ENCODE measurements at places on chromosomes 7 and 10.

- no peak for DNase-seq
Observed at GRCh38 chr7:116801092-116801710, 61.2 kb upstream of the CAPZA2 start.

- DNase-seq = no peak
Observed at GRCh38 chr7:146136357-146136875, 19.8 kb downstream of the CNTNAP2 start.

GRCh38 chr10:4867520-4868356 is 41.7 kb downstream of the AKR1E2 start:
- DNase-seq = no peak

DNA sequence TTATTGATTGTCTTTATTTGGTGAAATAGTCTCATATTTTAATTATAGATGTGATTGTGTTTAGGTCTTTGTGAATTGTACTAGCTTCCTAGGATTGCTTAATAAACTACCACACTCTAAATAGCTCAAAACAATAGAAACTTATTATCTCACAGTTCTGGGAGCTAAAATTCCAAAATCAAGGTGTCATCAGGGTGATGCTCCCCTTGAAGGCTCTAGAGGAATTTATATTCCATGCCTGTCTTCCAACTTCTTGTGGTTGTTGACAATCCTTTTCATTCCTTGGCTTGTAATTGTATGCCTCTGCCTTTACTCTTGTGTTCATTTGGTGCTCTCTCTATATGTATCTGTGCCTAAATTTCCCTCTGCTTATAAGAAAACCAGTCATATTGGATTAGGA is 155.3 kb upstream of the AKR1E2 start:
- DNase-seq = no peak

GRCh38 chr10:18659819-18660535 is 746 bp downstream of the ARL5B start:
- DNase-seq = no peak

DNA sequence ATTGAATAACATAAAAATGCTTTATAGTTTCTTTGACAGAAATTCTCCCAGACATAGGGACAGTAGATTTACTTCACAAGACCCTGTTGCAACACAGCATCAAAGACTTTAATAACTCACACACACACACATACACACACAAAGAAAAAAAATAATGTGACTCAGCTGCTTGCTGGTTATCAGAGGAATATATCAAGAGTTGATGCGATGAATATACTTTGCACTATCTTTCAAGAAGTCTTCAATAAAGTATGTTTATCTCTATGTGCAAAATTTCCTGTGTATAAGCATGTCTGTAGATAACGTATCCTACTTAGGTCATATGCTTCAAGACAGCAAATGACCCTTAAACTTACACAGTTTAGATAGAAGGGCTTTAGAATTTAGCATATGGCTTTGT is 243.1 kb downstream of the ARL4A start:
- DNase-seq = no peak

- DNase-seq = no peak
Observed at GRCh38 chr7:11343818-11344413, 370.2 kb downstream of the PHF14 start.

GRCh38 chr10:52115823-52116222 is 198.3 kb upstream of the DKK1 start:
- no peak for DNase-seq

GRCh38 chr10:48720611-48721010 is 35.9 kb downstream of the WDFY4 start:
- DNase-seq = no peak

DNA sequence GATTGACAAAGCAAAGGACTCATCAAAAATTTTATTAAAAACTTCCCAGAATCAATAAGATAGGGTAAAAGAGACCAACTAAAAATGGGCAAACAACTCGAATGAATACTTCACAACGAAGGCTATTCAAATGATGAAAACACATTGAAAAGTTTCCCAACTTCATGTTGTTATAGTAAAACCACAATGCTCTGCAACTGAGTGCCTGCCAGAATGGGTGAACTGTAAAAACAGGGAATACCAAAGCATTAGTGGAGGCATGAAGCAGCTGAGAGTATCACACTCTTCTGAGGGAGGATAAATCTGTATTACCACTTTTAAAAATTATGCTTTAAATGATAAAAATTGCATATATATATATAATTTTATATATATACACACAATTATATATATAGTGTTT is 1214.7 kb downstream of the SORCS3 start:
- no peak for DNase-seq

GRCh38 chr10:13773043-13773442 is 186.3 kb downstream of the PRPF18 start:
- DNase-seq = no peak

- DNase-seq = no peak
Observed at GRCh38 chr7:129009437-129009836, 45.5 kb downstream of the TNPO3 start.

DNA sequence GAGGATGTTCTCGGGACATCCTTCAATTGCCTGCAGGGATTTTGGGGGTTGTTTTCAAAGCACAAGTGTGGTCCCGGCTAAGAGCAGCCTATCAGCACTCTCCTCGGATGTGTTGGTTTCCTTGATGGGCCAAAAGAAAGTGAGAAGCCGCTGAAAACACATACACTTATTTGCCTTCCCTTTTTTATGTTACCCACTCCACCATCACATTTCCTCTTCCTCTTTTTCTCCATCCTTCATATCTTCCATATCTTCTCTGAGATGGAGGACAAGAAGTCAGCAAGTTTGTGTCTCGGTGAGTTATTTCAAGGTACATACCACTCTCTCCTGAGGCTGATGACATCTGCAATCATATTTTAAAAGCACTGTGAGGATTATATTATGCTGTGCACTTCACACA is 64.0 kb downstream of the ZNF33B start:
- DNase-seq = no peak

GRCh38 chr10:100999742-101000126 is at the start of gene LZTS2:
LZTS2 (plus strand) TSS chr10:100999808; CDS start chr10:101002539, 2,731 bp downstream.
- no peak for DNase-seq

DNA sequence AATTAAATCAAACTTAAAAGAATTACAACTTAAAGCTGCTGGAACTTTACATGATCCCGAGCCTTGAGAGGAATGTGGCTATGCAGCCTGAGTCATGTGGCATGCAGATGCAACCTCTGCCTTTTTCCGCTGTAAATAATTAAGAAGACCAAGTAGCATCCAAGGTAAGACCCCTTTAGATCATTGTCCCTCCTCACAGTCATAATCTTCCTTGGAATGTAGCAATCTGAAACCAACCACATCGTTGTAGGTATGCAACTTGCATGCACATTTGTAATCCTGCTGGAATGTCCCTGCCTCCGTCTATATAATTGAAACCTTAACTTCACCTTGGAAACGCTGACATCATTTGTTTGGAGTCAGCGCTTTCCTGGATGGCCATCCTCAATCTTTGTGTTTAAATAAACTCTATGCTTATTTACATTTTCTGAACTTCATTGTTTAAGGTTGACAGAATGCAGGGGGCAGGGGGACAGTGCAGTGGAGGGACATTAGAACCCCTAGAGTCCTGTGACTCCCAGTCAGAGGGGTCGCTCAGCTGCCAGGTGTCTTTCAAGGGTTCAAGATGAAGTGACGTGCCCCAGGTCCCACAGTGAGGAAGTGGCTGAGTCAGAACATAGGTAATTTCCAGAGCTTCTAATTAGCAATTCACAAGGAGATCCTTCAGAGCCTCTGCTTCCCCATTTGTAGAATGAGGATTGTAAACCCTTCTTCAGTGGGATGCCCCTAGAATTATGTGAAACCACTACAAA is 110.7 kb downstream of the RALA start:
- DNase-seq = no peak

- no peak for DNase-seq
Observed at GRCh38 chr7:43914795-43915194, 8.4 kb upstream of the URGCP start.

- no peak for DNase-seq
Observed at GRCh38 chr7:113912876-113913275, 5.9 kb downstream of the PPP1R3A start.

DNA sequence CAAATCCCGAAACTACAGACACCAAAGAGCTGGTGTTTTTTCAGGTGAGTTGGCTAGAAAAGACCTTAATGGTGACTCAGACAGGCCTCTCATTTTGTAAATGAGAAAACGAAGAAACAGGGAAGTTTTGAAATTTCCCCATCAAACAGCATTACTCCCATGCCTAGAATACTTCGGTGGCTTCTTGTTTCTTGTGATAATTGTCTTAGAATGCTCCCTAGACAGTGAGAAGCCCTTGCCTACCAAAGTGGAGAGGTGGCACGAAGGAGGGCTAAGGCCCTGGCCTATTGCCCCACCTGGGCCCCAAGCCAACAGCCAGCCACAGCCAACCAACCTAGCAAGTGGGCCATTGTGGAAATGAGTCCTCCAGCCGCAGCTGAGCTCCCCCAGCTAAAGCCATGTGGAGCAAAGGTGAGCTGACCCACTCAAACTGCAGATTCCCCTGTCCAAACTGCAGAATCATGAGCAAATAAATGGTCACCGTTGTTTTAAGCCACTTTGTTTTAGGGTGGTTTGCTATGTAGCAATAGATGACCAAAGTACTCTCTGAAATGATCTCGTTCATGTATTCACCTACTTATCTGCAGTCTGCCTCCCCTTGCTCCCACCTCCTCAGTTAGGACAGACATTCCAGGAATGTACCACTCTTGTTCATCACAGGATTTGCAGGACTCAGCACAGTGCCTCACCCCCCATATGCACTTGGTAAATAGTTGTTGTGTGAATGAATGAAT is 97.7 kb upstream of the FGFR2 start:
- no peak for DNase-seq

DNA sequence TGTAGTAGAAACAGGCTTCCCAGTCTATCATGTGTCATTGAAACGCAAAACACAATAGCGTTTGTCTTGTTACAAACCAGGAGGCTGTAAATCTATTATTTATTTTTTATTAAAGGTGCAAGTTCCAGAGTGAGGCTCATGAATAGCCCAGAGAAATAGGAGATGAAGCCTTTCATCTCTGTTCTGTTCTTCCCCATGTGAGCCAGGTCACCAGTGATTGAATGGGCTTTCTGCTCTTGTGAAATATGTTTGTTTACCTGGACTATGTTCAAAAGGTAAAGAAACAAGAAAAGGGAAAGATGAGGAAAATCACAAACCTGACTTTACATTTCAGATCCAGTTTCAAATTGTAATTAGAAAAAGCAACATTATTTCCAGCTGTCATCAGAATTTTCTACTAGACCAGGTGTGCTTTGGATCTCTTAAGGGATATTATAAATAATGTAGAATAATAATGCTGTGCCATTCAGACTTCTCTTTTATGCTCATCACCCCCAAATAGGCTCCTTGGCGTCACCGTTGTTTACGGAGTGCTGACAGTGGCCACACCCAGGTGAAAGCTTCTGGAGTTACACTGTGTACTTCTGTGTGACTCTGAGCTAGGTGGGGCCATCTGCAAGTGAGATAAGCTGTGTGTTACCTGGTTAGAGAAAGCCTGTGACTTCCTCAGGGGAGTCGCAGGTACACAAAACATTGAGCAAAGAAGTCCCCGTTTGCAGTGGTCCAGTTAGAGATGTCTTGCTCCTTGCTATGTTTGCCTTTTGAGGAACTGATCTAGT is 274.9 kb downstream of the SDK1 start:
- DNase-seq = no peak

DNA sequence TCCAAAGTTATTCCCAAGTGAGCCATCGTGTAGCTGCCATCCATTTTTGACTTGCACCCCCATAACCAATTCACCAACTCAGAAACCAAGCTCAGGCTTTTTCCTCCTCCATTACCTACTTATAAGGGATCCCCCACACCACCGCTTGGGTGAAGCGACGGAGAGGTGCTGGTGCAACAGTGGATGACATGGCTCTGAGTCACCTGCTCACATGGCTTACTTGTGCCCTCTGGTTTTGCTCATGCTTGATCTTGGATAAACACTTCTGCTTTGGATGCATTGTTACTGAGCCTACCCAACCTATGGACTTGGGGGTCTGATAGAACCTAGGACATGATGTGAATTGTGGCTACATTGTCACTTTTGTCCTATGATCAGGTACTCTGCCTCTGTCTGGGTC is 12.0 kb upstream of the AKR1B1 start:
- DNase-seq = no peak

DNA sequence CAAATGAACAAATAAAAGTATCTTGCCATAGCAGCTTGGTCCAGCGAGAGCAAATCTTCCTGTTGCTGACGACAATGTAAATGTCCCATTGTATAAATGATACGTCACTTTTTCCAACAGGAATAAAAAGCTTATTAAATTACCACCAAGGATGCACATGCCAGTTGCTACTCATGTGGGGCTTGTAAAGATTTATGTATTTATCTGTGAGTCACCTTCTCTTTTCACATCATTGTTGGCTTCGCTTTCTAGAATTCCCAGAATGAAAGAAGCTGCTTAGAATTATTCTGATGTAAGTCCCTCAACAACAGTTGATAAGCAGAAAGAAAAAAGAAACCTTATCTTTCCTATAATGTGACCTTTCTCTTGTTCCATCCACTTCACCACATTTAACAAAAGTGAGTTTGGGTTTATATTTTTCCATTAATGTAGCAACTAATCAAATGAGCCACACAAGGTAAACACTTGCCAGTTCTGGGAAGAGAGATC is 22.4 kb downstream of the DNAJC12 start:
- no peak for DNase-seq

DNA sequence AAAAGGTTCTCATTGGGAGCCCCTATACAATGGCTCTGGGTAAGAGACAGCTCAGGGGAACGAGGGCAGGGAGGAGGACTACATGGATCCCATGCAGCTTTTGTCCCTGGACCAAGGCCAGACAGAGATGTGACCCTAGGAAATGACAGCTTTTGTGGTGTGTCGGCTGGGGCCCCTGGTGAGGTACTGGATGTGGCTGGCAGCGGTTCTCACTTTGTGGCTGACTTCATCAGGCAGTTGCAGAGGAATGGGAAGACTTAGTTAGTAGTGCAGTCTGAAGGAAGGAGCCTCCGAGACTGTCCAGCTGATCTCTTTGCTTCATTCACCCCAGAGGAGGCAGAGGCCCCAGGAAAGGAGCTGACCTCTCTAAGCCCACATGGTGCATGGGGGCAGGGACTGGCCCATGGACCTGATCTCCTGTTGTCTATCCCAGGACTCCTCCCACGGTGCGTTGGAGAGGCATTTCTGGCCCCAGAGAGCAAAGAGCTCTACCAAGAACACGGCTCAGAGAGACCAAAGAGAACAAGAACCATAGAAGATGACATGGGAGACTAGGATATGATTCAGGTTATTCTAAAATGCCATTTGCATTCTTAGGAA is 202.9 kb downstream of the RPS24 start:
- DNase-seq = no peak

DNA sequence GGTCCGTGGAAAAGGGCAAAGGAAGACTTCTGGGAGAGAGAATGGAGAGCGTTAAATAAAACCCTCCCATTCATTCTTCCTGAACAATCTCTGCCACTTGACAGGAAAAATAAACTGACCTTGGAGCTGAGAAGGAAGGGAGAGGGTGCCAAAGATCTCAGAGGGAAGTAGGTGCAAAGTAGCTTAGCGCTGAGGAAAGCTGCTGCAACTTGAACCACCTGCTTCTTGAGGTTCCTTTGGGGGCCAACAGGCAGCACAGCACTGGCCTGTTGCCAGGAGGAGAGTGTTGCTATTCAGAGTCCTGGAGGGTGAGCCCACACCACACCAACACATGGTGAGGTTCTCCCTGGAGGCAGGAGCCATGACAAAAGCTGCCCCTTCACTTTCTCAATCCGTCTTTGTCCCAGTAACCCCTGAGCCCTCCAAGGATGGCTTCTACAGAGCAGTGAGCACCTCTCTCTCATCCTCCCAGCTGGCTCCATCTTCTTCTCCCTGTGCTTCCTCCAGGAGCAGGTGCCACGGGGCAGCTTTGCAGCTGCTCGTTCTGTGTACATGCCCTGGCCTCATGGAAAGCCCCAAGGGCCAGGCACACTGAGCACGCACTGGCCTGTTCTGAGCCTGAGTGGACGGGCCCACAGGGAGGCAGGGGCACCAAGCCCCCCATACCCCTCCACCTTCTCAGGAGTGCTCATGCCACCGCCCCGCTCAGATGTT is 101.3 kb downstream of the STRA8 start:
- DNase-seq = no peak
